Upper lobe of left lung (tissue), 6 donors: ENCODE measurements at places on chromosomes 7 and 10. TPM values are rescaled to one million over a fixed set of nuclear protein-coding genes. Genes with fewer than 3 reads are reported as not detected.

DNA sequence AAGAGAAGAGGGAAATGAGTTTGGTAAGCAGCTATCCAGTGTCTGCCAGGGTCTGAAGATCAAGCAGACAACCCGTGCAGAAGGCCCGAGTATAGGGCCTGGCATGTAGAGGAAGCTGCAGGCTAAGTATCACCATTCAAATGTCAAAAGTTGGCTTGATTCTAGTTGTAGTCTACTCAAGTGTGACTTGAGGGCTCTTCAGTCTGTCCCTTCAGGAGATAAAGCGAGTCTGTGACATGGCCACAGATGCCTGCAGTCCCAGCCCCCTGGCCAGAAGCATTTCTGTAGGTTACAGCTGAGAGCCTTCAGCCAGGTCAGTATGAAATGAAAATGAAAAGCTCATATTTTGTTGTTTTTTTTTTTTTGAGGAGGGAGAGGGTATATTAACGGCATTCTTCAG lies 97.8 kb upstream of the EEPD1 start:
- no peaks in the 10 kb centered on the region for H3K27me3 ChIP-seq
- no peaks in the 10 kb centered on the region for H3K36me3 ChIP-seq
- H3K27ac ChIP-seq: no peak overlapping the region
- H3K4me3 ChIP-seq: no peak overlapping the region
- DNase-seq: no peak

GRCh38 chr7:29479301-29480200 lies 84.1 kb upstream of the PRR15 start:
- H3K27ac ChIP-seq: no peak overlapping the region
- no peaks in the 10 kb centered on the region for H3K4me1 ChIP-seq
- H3K27me3 ChIP-seq: no peaks in the 10 kb centered on the region
- H3K4me3 ChIP-seq: peak overlapping the region; percentile 20
- no peaks in the 10 kb centered on the region for H3K36me3 ChIP-seq
- DNase-seq: peak; percentile 10

DNA sequence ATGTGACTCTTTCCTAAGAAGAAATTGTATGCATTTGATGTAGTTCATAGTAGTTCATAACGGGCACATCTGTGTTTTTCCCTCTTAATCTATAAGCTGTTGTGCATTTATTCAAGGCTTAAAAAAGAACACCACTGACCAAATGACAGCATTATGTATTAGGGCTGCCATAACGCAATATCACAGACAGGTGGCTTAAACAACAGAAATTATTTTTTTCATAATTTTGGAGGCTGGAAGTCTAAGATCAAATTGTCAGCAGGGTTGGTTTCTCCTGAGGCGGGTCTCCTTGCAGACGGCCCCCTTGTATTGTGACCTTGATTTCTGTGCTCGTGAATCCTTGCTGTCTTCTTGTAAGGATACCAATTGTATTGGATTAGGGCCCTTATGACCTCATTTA lies 627 bp upstream of the SSMEM1 start:
- DNase-seq: no peak
- no peak overlapping the region for H3K4me3 ChIP-seq
- H3K27ac ChIP-seq: no peak overlapping the region
- peaks cover 6% of the 10 kb centered on the region for H3K4me1 ChIP-seq

DNA sequence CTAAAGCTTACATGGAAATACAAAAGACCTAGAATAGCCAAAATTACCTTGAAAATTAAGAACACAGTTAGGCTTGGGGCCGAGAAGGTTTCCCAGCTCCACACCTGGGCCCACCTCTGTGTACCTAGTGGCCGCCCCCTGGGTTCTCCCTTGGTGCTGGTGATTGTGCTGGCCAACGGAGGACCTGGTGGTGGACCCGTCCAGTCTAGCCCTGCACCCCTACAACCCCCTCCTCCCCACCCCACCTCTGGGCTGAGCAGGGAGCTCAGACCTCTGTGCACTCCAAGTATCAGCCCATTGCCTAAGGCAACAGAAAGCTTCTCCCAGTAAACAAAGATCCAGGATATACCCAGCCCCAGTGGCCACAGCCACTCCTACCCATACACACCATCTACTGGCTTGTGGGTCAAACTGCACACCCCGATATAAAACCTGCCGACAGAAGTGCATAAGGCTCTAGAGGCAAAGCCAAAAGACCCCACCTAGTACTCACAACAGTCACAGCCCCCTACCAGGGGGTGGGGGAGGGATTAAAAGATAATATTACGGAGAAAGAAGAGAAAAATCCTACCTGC lies 105.0 kb upstream of the DIP2C start:
- no peak overlapping the region for H3K4me3 ChIP-seq
- no peaks in the 10 kb centered on the region for H3K36me3 ChIP-seq
- no peaks in the 10 kb centered on the region for H3K27me3 ChIP-seq

Gene LEP
- not detected for total RNA-seq

Gene NT5C3A
- total RNA-seq: 23.2 TPM

DNA sequence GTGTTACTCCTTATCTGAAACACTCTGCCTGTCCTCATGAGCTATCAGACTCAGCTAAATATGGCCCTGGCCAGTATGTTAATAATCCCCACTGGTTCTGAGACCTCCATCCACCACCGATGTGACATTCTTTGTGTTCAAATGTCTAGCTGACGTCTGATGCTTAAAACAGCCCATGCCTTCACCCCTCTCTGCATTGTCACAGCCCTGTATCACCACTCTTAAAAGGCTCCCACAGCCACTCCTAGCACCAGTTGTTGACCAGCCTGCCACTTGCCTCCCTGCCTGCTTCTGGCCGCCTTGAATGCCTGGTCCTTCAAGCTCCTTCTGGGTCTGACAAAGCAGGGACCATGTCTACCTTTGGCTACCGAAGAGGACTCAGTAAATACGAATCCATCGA lies at the start of gene LMOD2:
TSS of gene LMOD2 (plus strand) at position 253 of the 400 bp plus-strand sequence. CDS start at position 351, 98 bp downstream.
- no peak for DNase-seq
- H3K27ac ChIP-seq: no peak within 1 kb of the TSS
- no peak within 1 kb of the TSS for H3K4me3 ChIP-seq
- no peaks in the 10 kb centered on the region for H3K4me1 ChIP-seq
- no peaks in the 10 kb centered on the region for H3K27me3 ChIP-seq

DNA sequence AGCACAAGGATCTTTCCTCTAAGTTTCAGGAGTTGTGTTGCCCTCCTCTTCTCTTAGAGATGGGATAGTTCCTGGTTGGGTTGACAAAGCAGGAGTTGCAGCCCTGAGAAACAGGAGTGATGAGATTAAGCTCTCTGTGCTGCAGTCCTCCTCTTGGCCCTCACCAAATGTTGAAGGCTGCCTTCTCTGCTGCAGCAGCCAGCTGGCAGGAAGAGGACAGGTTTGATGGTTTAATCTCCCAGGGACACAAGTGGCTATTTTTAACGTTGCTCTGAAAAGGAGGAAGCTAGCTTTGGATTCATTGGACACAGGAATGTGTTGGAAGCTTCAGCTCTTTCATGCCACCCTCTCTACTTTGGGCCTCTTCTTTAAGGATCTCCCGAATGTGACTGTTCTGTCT lies 9.4 kb downstream of the STRIP2 start:
- H3K27me3 ChIP-seq: no peaks in the 10 kb centered on the region
- no peak overlapping the region for H3K4me3 ChIP-seq
- H3K27ac ChIP-seq: no peak overlapping the region
- no peaks in the 10 kb centered on the region for H3K4me1 ChIP-seq

Gene SFRP5
- 4.2 TPM for total RNA-seq

DNA sequence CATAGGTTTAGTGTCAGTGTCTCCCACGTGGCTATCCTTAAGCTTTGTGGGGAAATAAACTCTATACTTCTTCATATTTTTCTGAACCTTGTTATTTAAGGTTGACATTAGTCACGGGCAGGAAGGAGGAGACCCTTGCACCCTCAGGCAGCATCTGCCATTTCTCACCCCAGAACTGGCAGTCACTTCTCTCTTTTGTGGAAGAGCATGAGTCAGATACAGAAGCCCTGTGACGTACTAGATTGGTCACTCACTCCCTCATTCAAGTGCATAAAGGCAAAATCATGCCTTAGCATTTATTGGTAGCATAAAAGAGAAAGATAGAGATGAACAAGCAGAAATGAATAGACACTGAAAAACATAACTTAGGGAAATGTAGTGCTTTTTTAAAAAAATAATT lies 206.0 kb upstream of the MDFIC start:
- H3K36me3 ChIP-seq: no peaks in the 10 kb centered on the region
- no peak for DNase-seq
- no peaks in the 10 kb centered on the region for H3K4me1 ChIP-seq
- H3K4me3 ChIP-seq: no peak overlapping the region

Gene NEUROD6
- total RNA-seq: not detected

- no peaks in the 10 kb centered on the region for H3K27me3 ChIP-seq
- H3K27ac ChIP-seq: no peak overlapping the region
- H3K36me3 ChIP-seq: no peaks in the 10 kb centered on the region
- H3K4me1 ChIP-seq: no peaks in the 10 kb centered on the region
- DNase-seq: no peak
- no peak overlapping the region for H3K4me3 ChIP-seq
These were observed 200.7 kb upstream of the ZMIZ1 start for GRCh38 chr10:78868048-78868447.

DNA sequence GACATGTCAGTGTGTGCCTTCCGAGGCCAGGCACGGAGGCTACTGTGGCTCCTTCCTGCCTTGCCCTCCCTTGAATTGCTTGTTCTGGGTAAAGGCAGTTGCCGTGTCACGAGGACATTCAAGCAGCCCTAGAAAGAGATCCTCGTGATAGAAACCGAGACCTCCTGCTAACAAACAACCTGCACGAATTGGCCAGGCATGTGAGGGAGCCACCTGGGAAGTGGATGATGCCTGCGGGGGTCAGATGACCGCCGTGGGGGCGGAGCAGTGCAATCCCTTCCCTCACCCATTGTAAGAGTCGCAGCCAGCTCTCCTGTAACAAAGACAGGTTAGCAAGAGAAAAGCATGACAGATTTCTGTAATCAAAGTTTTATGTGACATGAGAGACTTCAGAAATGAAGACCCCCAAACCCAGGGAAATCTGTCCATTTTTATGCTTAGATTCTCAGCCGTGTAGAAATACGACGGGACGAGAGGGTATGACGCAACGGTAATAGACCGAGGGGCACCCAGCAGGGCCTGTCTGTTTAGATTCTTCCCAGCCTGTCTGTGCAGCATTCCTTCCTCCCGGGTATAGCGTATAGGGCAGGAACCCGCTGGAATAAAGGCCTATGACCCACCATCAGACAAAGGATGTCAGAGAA lies 241.7 kb downstream of the GATA3 start:
- no peak overlapping the region for H3K4me3 ChIP-seq
- no peaks in the 10 kb centered on the region for H3K27me3 ChIP-seq
- no peak overlapping the region for H3K27ac ChIP-seq
- H3K4me1 ChIP-seq: no peaks in the 10 kb centered on the region
- DNase-seq: peak; percentile 37
- H3K36me3 ChIP-seq: no peaks in the 10 kb centered on the region

DNA sequence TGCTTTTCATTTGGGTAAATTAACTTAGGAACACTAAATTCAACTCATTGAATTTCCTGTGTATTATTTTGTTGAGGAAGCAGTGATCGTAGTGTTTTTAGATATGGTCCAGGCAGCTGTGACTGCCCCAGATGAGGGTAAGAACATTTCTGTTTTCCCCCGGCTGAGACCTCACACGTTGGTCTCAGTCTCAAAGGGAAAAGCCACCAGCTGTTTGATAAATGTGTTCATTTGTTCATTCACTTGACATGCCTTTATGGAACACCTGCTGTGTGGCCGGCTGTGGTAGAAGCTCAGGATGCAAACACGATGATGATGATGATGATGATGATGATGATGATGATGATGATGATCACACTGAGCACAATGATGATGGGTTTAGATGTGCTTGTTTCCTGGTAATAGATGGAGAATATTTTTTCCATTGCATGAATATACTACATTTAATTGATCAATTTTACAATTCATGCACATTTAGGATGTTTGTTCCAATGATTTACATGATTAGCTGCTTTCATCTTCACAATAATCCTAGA lies 125.6 kb upstream of the ZNF32 start:
- no peaks in the 10 kb centered on the region for H3K36me3 ChIP-seq
- DNase-seq: no peak

DNA sequence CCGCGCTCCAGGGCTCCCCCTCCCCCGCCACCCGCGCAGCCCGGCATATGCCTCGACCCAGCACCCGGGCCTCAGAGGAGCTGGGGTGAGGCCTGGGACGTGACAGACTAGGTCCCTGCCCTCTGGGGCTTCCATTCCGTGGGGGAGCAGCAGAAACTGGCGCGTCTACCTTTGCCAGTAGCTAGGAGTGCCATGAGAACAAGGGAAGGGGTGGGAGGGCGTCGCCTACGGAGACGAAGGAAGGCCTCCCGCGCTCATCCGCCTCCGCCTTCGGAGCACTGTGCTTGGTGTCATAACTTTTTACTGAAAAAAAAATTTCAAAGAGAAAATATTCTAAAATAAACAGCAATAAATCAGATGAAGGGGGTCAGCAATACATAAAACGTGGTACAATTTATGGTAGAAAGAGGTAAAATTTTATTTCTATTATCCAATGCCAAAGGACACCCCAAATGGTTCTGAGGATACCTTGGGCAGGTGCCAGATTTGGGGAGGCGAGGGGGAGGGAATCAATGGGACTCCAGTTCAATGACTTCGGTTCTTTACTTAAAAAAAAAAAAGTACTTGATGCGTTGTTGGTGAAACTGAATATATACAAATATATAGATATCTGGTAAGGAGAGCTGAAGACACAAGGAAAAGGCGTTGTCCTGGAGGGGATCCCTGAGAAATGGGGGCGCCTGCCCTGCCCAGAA lies 35.1 kb upstream of the GRID1 start:
- no peak overlapping the region for H3K27ac ChIP-seq
- H3K4me3 ChIP-seq: peak overlapping the region; percentile 58
- DNase-seq: no peak
- no peaks in the 10 kb centered on the region for H3K36me3 ChIP-seq
- peaks cover 31% of the 10 kb centered on the region for H3K4me1 ChIP-seq

GRCh38 chr10:15725603-15726002 lies 5.9 kb upstream of the ITGA8 start:
- H3K4me3 ChIP-seq: no peak overlapping the region
- H3K4me1 ChIP-seq: peaks cover 4% of the 10 kb centered on the region
- H3K36me3 ChIP-seq: no peaks in the 10 kb centered on the region
- no peak for DNase-seq
- no peaks in the 10 kb centered on the region for H3K27me3 ChIP-seq

DNA sequence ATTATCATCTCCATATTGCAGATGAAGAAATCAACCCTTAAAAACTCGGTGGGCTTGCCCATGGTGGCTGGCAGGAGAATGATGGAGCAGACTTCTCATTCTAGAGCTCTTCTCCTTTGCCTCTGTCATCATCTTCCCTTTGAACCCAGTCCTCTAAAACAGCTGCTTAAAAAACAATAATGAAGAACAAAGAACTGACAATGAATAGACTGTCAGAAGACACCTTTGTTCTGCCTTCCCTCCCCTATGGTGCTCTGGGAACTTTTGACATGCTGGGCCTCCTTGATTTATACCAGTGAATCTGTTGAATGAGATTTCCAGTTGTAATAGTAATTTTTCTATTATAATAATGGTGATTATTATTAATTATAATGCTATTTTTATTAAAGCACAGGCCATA lies 103.0 kb downstream of the SORCS3 start:
- H3K4me1 ChIP-seq: no peaks in the 10 kb centered on the region
- no peak overlapping the region for H3K4me3 ChIP-seq
- H3K36me3 ChIP-seq: no peaks in the 10 kb centered on the region
- DNase-seq: no peak
- no peaks in the 10 kb centered on the region for H3K27me3 ChIP-seq
